ENCODE measurements at places on chromosomes 3 and 15.

DNA sequence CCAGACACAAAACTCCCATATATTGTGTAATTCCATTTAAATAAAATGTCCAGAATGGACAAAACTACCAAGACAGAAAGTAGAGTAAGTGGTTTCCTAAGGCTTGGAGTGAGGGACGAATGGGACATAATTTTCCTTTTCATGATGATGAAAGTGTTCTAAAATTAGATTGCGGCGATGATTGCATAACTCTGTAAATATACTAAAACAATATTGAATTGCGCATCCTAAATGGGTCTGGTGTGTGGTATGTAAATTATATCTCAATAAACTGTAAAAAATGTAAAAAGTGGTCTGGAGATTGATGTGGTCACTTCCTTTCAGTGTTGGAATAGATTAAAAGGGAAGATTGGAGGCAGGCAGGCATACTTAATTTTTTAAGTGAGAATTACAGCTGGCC lies 105.9 kb upstream of the KCNAB1 start:
- no peak for DNase-seq

DNA sequence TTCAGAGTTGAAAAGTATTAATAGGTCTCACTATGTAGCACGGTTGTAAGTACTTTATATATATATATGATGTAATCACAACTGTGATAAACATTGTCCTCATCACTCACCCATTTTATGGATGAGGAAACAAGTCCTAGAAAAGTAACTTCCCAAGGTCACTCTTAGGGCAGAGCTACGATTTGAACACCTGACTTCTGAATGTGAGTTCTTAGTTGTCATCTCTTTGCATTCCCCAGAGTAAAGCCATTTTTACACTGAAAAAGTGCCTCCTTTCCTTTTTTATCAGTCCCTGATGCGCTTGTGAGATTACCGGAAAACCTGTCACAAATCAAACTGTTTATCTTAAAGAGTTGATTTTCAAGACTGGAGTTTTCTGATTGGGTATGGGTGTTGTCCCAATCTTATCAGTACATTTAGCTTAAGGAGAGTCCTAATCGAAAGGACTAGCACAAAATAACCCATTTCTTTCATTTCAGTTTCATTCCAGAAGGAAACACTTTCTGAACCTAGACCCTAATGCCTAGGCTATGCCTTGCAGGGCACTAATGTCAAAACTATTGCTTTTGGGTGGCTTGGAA lies 2.3 kb upstream of the EDEM1 start:
- DNase-seq: no peak

GRCh38 chr15:60795471-60795870 lies 316.5 kb upstream of the ICE2 start:
- DNase-seq: no peak

- DNase-seq: no peak
Measured at GRCh38 chr3:35549690-35550089, 89.6 kb upstream of the ARPP21 start.

- no peak for DNase-seq
Measured at GRCh38 chr3:51698209-51698608, 8.7 kb upstream of the GRM2 start.

DNA sequence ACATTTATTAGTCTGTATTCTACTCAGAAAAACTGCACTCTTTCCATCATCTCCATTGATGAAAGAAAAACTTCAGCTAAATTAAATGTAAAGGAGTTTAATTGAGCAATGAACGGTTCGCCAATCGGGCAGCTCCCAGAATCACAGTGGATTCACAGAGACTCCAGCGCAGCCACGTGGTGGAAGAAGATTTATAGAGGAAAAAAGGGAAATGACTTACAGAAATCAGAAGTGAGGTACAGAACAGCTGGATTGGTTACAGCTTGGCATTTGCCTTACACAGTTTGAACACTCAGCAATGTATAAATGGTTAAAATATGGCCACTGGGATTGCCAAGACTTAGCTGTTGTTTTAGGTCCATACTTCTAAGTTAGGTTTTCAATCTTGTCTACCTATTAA lies 2.8 kb upstream of the SUCLG2 start:
- no peak for DNase-seq

DNA sequence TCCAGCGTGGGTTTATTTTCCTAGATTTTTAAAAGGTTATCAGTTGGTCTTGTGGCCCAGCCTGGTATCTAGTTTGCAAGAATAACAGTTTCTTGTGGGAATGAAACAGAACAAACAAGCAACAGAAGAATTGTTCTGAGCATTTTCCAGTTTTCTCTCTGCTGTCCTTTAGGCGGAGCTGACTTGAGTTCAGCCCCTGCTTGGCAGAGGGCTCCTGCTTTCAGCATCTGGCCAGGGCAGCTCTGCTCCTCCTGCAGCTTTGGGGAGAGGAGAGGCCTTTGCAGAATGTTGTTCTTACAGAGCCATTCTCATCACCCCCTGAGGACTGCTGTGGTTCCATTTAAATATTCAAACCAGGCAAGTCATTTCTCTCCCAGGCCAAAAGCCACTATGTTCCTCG lies 117.7 kb downstream of the ALDH1A2 start:
- no peak for DNase-seq

GRCh38 chr3:154852515-154852914 lies 227.6 kb upstream of the MME start:
- DNase-seq: no peak

DNA sequence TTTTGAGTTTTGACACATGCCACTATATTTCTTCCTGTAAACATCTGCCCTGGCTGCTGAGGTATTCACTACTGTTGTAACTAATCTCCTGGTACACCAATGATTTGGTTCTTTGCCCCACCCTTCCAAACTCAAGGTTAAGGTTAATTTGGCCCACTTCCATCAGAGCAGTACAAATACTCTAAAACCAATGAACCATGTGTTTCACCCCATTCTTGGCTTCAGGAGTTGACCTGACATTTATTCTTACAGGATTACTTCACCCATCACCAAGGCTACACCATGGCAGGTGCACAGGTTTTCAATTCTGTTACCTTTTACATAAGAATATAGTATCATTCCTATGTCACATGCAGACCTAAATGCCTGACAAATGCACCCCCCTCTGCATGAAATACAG lies 1179.9 kb downstream of the ZPLD1 start:
- DNase-seq: no peak

DNA sequence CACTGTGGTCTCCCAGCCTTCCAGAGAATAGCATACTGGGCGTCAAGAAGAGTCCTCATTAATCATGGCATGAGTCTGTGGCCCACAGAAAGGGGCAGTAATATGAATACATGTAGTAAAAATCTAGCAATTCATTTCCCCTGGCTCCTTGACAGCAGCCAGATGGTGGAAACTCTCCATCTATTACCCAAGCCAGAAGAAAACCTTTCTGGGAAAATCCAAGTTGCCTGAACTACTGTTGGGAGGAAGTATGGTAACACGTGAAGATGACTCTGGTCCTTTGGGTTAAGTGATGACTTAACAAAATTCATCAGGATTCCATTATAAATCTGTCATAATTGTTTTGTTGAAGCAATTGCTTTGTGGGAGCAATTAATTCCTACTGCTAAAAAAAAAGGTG lies 530.5 kb downstream of the FHIT start:
- DNase-seq: no peak

DNA sequence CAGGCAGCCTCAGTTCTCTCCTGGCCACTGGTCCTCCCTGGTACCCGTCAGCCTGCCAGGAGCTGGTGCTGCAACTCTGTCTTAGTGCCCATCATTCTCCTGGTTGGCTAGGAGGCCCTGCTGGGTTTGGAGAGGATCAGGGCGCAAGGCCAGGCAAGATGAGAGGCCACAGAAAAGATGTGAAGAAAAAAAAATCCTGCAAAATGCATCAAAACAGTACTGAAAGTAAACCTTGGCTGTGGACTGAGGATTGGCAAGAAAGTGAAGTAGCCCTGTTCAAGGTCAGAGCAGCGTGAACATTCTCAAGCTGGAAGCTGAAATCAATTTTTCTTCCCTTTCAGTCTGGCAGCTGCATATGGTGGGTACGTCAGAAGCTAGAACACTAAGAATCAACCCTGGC lies 74.2 kb downstream of the GTF2E1 start:
- no peak for DNase-seq

DNA sequence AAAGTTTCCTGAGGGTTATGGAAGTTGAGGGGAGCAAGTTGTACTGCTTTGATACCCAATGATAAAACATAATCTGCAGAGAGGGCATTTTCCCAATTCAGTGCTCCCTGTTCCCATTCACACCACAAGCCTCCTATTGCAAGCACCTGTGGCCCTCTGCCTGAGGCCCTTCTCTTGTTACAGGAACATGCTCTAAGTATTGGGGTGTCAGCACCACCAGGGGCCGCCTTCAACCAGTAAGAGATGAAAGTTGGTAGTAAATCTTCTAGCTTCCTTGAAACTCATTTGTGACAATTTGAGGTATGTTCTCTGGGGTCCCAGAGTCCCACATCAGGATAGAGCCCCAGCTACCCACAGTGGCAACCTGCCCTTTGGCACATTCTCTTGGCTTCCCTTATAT lies 265.4 kb upstream of the ARHGEF26 start:
- no peak for DNase-seq

All from trophoblast cell (in vitro differentiated cells and primary cell).